NCI-H226 (cell line): ENCODE measurements at places on chromosomes 5 and 9.

- no peak for DNase-seq
Observed at GRCh38 chr9:1473956-1474634, 423.9 kb downstream of the DMRT2 start.

- no peak for DNase-seq
Observed at GRCh38 chr9:131676431-131676972, 63.4 kb downstream of the RAPGEF1 start.

- peak; percentile 22 for DNase-seq
Observed at GRCh38 chr5:78496373-78496772, 136.0 kb downstream of the SCAMP1 start.

- no peak for DNase-seq
Observed at GRCh38 chr5:1946776-1947175, 64.1 kb upstream of the IRX4 start.

DNA sequence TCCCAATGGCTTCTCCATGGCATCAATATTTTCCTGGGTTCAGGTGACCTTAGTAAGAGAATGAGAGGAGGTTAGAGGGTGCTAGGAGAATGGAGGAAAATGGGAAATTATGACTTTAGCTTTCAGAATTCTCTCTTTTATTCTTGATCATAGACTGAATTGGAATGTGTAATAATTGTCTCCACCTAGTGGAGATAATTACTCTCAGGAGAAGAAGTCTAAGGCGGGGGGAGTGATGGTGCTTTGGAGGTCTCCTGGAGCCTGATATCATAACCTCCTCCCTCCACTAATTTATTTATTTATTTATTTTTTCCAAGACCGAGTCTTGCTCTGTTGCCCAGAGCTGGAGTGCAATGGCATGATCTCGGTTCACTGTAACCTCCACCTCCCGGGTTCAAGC, 221.3 kb downstream of the GRIA1 start:
- no peak for DNase-seq

DNA sequence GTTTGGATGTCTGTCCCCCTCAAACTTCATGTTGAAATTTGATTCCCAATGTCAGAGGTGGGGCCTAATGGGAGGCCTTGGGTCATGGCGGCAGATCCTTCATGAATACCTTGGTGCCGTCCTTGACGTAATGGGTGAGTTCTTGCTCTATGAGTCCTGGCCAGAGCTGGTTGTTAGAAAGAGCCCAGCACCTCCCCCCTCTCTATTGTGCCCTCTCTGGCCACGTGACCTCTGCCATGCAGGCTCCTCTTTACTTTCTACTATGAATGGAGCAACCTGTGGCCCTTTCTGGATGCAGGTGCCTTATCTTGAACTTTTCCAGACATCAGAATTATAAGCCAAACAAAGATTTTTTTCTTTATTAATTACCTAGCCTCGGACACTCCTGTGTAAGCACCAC, 40.7 kb downstream of the FNBP1 start:
- no peak for DNase-seq

DNA sequence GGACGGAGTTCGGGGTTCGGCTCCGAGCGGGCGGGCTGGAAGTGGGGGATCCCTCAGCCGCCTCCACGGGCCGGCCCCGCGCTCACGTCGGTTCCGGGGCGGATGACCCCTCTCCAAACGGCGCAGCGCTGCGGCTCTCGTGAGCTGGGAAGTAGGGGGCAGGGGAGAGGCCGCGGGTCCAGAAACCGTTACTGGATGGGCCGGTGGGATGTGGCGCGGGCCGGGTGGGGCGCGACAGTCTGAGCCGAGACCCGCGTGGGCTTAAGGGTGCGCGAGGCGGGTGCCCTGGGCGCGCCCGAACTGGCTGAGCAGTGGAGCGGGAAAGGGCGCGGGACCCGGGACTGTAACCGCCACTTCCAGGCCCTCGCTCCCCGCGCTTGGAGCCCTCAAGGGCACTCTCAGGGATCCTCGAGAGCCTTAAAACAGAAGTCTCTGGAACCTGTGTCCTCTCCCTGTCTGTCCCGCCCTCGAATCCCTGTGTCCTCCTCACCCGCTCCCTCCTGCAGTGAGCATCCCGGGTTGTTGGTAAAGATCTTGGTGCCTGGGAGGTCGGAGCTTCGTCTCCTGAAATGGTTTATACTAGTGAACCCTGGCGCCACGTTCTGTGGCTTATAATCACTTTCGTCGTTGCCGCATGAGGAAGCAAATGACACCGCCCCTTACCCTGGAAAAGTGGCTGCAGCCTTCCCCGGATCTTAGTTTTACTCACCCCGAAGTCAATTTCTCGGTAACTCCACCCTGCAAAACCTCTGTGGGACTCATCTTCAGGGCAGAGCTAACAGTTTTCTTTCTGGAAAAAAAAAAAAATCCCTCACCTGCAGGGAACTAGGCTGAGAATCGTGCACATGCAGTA, 571 bp upstream of the MARCHF11 start:
- DNase-seq = no peak

DNA sequence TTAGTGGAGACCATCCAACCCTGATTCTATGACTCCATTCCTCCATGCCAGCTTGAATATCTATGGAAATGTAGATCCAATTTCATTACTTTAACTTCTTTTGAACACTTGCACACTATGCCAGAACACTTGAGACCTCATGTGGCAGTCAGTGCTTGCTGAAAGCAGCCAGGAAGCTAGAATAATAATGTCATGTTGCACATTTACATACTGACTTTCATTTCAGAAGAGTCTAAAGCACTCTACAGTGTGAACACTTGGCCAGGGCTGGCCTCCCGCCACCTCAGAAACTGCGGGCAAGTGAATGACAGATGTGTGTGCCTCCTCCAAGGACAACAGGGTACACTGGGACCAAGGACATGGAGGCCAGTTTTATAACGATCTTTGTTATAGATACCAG, 97.3 kb downstream of the SLF1 start:
- DNase-seq = no peak

- peak; percentile 40 for DNase-seq
Observed at GRCh38 chr5:78405829-78406750, 45.7 kb downstream of the SCAMP1 start.

DNA sequence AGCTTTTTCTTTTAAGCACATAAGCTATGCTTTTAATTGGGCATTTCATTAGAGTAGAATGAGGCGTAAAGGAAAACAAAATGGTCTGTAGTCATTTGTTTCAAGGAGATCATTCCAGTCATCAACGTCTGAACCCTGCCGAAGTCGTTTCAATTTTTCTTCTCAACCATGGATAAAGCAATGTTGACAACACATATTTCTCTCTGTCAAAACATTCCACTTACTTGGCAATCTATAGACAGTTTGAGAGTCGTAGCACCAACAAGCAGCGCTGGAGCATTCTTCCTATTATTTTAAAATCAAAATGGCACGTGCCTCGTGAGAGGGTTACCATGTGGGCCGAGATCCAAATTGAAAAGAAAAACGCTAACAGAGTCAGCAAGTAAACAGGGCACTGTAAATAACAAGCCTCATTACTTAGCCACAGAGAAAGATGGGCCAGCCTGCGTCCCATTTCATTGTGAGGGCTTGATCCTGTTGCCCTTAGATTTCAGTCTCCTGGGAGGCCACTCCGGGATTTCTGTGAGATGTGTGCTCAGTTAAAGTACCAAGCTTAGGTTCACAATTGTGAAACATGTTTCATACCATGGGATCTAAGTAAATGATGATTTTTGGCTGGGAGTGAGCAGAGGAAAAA, 422.9 kb downstream of the DTWD2 start:
- DNase-seq = no peak

GRCh38 chr5:119340597-119341218, 15.1 kb upstream of the TNFAIP8 start:
- DNase-seq = no peak

- DNase-seq = no peak
Observed at GRCh38 chr5:10736354-10736753, 24.7 kb downstream of the DAP start.

- DNase-seq = no peak
Observed at GRCh38 chr9:127965953-127966352, 14.8 kb downstream of the EEIG1 start.

DNA sequence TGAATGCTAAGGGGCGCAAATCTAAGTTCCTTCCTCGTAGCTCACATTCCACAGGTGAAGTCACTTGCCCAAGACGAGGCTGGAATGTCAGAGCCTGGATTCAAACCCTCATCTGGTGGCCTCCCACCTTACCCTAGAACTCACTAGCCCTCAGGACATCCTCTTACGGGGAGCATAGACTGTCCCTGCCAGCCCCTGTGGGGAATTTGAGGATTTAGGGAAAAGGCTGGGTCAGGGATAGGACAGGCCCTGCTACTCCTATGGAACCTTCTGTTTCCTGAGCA, 45.0 kb downstream of the IRF1 start:
- DNase-seq = no peak

DNA sequence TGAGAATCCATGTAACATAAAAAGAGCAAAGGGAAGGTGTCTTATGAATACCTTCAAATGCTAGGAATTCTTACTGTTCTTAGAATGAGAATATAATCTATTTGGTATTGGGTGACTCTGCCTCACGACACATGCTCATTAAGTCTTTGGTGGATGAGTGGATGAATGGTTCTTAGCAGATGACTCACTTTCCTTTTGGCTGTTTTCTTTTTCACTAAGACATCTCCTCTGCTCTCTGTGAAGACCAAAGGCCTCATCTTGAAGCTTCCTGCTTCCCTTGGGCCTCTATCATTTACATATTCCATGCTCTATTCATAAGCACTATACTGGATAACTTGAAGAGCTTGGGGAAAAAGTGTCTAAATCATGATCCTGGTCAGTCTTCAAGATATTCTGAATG, 468.1 kb downstream of the SPATA31D1 start:
- DNase-seq = peak; percentile 45
